ENCODE measurements at places on chromosomes 1 and 21.

- DNase-seq = no peak
Observed at GRCh38 chr1:37940299-37940947, 6.4 kb downstream of the INPP5B start.

- DNase-seq = no peak
Observed at GRCh38 chr1:184838504-184838951, 83.9 kb upstream of the EDEM3 start.

- no peak for DNase-seq
Observed at GRCh38 chr1:60888126-60888525, 194.2 kb upstream of the NFIA start.

GRCh38 chr1:8463144-8463927, 145.4 kb downstream of the SLC45A1 start:
- no peak for DNase-seq

DNA sequence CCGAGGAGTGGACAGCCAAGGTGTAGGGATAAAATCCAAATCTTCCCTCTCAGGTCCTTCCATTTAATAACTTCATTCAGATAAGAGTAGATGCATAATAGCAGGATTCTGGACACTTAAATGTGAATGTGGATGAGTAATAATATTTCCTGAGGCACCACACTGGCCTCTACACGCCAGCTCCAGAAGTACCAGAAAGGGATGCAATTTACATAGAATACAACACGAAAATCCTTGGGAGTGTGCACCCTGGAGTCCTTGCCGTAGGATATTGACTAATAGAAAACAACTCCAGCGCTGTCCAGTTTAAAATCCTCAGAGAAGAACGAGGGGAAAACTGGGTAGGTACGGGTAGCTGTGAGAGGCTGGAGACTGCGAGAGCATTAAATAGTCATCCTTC, 6.9 kb downstream of the PLXNA2 start:
- DNase-seq = no peak

DNA sequence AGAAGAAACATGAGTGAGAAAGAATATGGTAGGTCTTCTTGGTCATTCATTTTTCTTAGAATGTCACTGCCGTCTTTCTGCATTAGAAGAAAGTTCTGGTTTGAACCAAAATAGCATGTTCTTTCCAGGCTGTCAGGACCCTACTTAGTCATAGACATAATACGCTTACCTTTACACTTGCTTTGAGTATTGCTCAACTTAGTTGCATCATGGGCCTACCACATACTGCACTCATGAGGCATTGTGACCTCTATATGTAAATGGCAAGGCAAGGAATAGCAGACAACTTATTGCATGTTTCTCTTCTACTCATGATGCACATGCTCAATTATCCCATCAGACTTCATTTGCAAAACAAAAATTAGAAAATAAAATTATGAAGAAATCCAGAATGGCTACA, 415.0 kb downstream of the HLX start:
- no peak for DNase-seq

DNA sequence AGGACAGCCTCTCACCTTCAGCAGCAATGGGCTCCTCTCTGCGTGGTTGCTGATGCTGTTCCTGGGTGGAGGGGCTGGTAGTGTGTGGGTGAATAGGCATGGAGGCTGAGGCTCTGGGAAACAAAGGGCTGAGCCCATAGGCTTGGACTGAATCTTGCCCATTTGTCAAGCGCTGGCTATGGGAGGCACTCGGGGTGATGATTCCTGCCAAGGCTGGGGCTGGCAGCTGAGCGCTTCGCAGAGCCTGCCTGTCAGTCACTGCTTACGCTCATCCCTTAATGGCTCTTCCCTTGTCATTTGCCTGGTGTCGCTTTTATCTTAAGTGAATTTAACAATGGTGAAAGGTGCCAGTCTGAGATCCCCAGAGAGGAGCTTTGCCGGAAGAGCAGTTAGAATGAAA, 353.3 kb downstream of the PBX1 start:
- no peak for DNase-seq
